ENCODE measurements at places on chromosomes 5 and 9. TPM values are rescaled to one million over a fixed set of nuclear protein-coding genes. Genes with fewer than 3 reads are reported as not detected.

- no peak overlapping the region for H3K27ac ChIP-seq
- DNase-seq, result no peak
- no peaks in the 10 kb centered on the region for H3K4me1 ChIP-seq
- no peak overlapping the region for H3K4me3 ChIP-seq
- H3K36me3 ChIP-seq, result no peaks in the 10 kb centered on the region
Measured at GRCh38 chr9:137977571-137978261, 100.1 kb downstream of the CACNA1B start.

DNA sequence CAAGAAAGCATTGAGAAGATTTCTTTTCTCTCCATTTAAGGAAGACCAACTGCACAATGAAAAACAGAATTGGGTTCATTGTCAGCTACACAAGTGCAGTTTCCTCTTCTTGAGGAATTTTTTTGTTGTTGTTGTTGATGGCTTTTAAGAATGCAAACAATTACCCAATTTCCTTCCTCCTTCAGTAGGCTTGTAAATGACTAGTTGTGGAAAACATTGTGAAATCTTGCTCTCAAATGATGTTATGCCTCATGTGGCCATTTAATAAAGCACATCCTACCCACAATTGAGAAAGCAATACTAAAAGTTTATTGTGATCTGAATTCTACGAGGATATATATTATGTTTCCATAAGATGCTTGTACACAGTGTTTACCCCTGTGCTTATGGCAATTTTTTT is 171.6 kb downstream of the FAM174A start:
- no peak overlapping the region for H3K27ac ChIP-seq
- DNase-seq, result no peak

DMXL1 gene
- 50.1 TPM for total RNA-seq

DNA sequence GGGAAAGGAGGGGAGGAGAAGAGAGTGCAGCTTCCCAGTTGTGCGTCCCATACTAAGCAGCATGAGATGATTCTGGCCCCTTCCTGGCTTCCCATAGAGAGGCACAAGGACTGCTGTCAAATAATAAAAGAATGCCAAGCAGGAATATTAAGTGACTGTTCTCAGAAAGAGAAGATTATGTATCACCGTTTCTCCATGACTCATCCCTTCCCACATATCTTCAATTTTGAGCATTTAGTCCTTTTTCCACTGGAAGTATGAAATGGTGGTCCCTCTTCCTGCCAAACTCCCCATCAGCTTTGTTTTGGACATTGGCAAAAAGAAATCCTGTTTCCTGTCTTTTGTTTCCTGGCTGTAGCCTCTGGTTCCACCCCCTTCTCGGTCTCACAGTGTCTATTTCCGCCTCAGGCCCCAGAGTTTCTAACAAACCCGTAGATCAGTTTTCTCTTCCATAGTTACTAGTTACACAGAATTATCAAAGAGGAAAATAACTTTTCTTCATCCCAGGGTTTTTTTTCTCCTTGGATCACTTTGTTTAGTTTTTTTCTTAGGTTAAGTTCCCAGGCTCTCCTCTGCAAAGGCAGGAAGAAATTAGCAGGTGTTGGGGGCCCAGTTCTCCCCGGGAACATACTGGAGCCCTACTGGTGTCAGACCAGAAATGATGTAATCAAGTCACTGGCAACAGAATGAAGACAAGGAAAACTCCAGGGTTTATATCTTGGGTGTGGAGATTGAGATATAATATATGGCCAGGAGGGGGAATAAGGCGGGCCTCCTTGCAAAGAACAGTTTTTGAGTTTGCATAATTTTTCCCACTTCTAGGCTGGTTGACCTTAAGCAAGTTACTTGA is 26.4 kb upstream of the ARHGAP26 start:
- no peaks in the 10 kb centered on the region for H3K36me3 ChIP-seq
- no peaks in the 10 kb centered on the region for H3K27me3 ChIP-seq
- H3K4me3 ChIP-seq, result no peak overlapping the region
- no peaks in the 10 kb centered on the region for H3K4me1 ChIP-seq
- no peak overlapping the region for H3K27ac ChIP-seq
- no peak for DNase-seq

- H3K4me3 ChIP-seq, result no peak overlapping the region
- no peaks in the 10 kb centered on the region for H3K4me1 ChIP-seq
- no peaks in the 10 kb centered on the region for H3K27me3 ChIP-seq
- H3K27ac ChIP-seq, result no peak overlapping the region
Measured at GRCh38 chr5:91486638-91487037, 103.5 kb upstream of the ARRDC3 start.

- DNase-seq, result no peak
- H3K36me3 ChIP-seq, result no peaks in the 10 kb centered on the region
- no peak overlapping the region for H3K4me3 ChIP-seq
- H3K27ac ChIP-seq, result no peak overlapping the region
- no peaks in the 10 kb centered on the region for H3K27me3 ChIP-seq
Measured at GRCh38 chr9:69578026-69578425, 94.1 kb downstream of the APBA1 start.

DNA sequence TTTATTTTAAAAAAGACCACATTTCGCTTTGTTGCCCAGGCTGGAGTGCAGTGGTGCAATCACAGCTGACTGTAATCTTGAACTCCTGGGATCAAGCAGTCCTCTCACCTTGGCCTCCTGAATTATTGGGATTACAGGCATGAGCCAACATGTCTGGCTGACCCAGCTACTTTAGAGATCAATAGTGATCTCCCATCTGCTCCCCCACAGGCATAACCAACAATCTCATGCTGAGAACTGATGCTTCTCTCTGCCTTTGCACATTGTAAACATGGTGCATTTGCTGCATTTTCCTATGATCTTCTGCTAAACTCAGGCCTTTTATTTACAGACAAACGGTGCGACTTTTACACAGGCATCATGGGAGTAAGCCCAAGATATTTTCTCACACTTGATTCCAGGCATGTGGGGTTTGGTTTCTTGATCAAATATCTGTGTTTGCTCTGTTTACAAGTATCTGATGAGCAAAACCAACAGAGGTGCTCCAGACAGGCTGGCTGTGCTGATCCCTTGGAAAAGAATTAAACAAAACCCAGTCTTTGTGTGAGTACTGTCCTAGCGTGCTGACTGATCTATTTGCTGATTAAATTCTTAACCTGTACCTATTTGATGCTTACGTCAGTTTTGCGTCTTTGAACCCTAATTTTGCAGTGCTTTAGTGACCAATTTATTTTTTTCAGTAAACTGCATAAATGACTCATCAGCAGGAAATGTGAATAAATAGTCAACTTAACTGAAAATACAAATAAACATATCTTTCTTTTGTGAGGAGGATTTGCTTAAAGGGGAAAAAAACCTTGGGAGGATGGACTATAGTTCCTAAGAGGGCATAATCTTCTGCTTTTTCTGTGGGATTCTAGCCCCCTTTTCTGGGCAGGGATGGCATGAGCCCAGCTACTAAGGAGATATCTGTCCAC is 191.7 kb upstream of the NR3C1 start:
- H3K36me3 ChIP-seq, result no peaks in the 10 kb centered on the region
- no peak overlapping the region for H3K4me3 ChIP-seq
- H3K27me3 ChIP-seq, result no peaks in the 10 kb centered on the region
- no peak for DNase-seq
- H3K27ac ChIP-seq, result no peak overlapping the region

DNA sequence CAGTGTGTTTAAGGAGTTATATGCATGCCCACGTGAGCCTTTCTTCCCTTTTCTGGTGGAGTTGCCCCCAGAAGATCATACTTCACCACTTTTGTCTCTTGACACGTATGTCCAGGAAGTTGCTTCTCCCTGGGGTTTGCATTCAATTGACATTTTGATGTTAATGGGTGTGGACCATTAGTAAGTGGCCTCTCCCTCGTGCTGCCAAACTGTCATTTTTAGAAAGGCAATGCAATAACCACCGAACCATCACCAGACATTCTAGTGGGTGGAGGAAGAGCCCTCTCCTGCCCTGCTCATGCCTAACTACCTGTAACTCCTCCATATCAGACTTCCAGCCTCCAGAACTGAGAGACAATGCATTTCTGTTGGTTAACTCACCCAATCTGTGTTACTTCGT is 290.8 kb downstream of the ATPSCKMT start:
- no peaks in the 10 kb centered on the region for H3K4me1 ChIP-seq
- no peaks in the 10 kb centered on the region for H3K36me3 ChIP-seq
- DNase-seq, result no peak
- H3K27me3 ChIP-seq, result no peaks in the 10 kb centered on the region
- H3K4me3 ChIP-seq, result no peak overlapping the region

- no peaks in the 10 kb centered on the region for H3K36me3 ChIP-seq
- H3K4me3 ChIP-seq, result no peak overlapping the region
- H3K27me3 ChIP-seq, result no peaks in the 10 kb centered on the region
Measured at GRCh38 chr9:83669067-83669466, 38.7 kb downstream of the UBQLN1 start.

TAF11L10 gene
- not detected for total RNA-seq

- H3K27ac ChIP-seq, result no peak overlapping the region
- no peak for DNase-seq
- H3K4me1 ChIP-seq, result no peaks in the 10 kb centered on the region
- H3K27me3 ChIP-seq, result no peaks in the 10 kb centered on the region
- H3K36me3 ChIP-seq, result no peaks in the 10 kb centered on the region
Measured at GRCh38 chr5:78841767-78842166, 143.3 kb downstream of the ARSB start.

DNA sequence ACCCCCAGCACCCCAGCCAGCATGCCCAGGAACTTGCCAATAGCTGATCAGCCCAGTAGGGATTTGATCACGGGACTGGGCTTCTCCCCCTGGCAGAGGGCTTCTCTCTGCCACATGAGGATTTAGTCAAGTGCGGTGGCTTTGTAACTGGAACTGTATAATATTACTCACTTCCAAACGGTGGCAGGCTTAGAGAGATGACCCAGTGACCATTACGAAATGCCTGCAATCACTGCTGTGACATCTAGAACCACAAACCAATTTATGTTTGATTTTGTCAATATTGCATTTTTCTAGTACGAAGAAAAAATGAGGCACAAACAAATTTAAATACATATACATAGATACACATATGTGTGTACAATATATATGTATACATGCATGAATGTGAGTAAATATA is 192.1 kb downstream of the ERCC6L2 start:
- H3K4me1 ChIP-seq, result peaks cover 15% of the 10 kb centered on the region
- no peaks in the 10 kb centered on the region for H3K27me3 ChIP-seq
- no peak overlapping the region for H3K4me3 ChIP-seq
- no peak for DNase-seq
- H3K27ac ChIP-seq, result no peak overlapping the region

DNA sequence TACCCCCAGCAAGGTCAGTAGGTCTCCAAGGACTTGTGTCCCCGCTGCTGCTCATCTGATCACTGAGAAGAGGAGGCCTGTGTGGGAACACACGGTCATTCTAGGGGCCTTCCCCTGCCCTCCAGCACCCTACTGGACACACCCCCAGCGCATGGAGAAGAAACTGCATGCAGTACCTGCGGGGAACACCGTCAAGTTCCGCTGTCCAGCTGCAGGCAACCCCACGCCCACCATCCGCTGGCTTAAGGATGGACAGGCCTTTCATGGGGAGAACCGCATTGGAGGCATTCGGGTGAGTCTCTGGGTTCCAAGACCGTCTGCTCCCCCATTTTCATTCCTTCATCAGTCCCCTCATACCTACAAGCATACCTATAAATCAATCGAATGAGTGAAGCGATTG is 4.1 kb downstream of the FGFR4 start:
- no peak for DNase-seq
- no peak overlapping the region for H3K4me3 ChIP-seq
- H3K27ac ChIP-seq, result no peak overlapping the region
- no peaks in the 10 kb centered on the region for H3K27me3 ChIP-seq

GRCh38 chr5:34487159-34487879 is 168.8 kb upstream of the RAI14 start:
- no peak overlapping the region for H3K4me3 ChIP-seq
- no peaks in the 10 kb centered on the region for H3K27me3 ChIP-seq
- H3K4me1 ChIP-seq, result no peaks in the 10 kb centered on the region
- no peak overlapping the region for H3K27ac ChIP-seq

DNA sequence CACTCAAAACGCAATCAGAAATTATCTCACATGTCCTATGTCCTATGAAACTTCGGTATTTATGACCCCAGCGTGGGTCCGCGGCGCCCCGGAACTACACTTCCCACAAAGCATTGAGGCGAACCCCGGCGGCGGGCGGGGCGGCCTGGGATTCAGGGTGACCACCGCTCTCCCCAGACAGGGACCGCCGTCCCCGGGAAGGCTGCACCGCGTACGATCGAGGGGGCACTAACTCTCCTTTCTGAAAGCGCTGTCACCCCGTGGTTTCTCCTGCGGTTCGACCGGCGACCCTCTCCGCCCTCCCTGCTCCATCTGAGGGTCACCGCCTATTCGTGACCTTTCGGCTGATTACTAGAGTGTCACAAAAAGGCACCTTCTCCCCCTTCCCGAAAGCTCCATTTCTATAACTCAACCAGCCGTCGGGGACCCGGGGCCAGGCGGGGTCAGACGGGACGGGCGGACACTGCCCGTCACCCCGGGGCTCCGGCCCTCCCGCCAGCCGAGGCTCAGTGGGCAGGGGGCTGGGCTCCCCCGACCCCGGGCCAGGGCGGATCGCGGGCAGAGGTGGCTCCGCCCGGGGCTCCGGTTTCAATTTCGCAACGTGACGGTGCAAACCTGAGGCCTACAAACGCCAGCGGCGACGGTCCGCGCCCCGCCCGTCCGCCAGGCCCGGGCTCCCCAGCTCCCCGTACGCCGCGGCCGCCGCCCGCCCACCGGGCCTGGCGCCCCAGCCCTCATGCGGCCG is 1.3 kb downstream of the ECPAS start:
- no peaks in the 10 kb centered on the region for H3K27me3 ChIP-seq
- H3K4me3 ChIP-seq, result peak overlapping the region; percentile 89
- H3K4me1 ChIP-seq, result peaks cover 8% of the 10 kb centered on the region
- DNase-seq, result peak; percentile 82
- H3K36me3 ChIP-seq, result no peaks in the 10 kb centered on the region

GARIN3 gene
- not detected for total RNA-seq

DNA sequence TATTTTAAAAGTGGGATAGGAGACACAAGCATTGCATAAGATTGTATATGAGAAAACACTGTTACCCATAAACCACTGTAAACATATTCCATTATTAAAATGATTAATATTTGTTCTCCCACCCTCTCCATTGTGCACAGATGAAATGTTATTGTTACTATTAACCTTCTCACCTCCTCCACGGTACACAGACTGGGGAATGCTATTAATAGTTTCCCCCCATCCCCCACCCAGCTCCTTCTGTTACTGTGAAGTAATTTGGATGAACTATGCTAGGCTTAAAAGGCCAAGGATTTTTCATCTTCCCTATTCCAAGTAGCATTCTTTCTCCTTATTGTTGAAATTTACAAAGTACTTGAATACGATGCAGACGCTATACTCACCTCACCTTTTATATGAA is 91.4 kb downstream of the JAKMIP2 start:
- H3K27me3 ChIP-seq, result no peaks in the 10 kb centered on the region
- no peaks in the 10 kb centered on the region for H3K36me3 ChIP-seq
- DNase-seq, result peak; percentile 24
- no peak overlapping the region for H3K4me3 ChIP-seq

- peaks cover 8% of the 10 kb centered on the region for H3K4me1 ChIP-seq
- no peak overlapping the region for H3K4me3 ChIP-seq
- H3K36me3 ChIP-seq, result no peaks in the 10 kb centered on the region
- DNase-seq, result no peak
- H3K27me3 ChIP-seq, result no peaks in the 10 kb centered on the region
Measured at GRCh38 chr5:54833590-54833989, 151.8 kb downstream of the ESM1 start.

Measured in ovary (tissue), 10 donors.